ENCODE measurements at places on chromosomes 3 and 15. TPM values are rescaled to one million over a fixed set of nuclear protein-coding genes. Genes with fewer than 3 reads are reported as not detected.

DNA sequence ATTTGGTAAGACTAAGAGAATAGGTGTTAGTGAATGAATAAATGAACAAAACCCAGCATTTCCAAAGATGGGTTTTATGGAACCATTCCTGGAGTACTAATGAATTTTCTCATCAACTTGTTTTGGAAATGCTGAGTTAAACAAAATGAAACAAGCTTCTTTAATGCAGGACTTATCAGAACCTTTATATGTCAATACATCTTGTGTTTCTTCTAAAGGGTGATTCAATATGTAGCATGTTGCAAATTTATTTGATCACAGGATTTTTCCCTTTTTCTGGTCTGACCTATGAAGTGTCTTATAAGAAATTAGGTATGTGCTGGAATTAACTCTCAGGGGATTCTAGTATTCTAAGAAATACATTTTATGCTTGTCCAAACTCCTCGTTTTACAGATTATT is 53.2 kb downstream of the EDEM1 start:
- no peak overlapping the region for H3K27ac ChIP-seq
- H3K27me3 ChIP-seq = peaks cover 5% of the 10 kb centered on the region
- H3K4me3 ChIP-seq = no peak overlapping the region
- peaks cover under 1% of the 10 kb centered on the region for H3K4me1 ChIP-seq
- no peaks in the 10 kb centered on the region for H3K36me3 ChIP-seq

DNA sequence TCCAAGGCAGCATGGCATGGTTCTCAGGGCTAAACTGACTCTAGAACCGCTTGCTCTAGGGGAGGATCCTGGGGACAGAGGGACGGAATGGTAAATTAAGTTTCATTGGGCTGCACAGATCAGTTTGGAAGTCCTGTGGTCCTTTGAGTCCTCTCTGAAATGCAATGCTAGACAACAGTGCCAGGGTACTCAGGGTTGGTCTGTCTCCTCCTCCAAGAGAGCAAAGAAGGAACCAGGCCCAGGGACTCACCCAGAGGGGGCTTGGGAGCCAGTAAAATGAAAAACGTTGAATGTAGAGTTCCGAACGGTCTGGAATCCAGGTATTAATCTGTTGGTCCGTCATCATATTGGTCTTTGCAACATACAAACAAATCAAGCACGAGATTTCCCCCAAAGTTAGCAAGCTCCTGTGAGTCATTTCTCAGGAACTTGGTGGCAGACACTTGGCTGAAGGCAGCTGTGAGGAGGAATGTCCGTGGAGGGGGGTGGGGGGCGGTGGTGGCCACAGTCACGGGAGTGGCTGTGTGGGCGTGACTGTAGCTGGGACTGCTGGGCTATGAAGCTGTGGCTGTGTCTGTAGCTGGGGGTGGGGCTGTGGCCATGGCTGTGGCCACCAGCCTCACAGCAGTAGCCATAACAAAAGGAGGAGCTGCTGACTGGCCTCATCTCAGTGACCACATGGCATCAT is 361.0 kb downstream of the SHQ1 start:
- H3K27me3 ChIP-seq = no peaks in the 10 kb centered on the region
- DNase-seq = no peak
- H3K4me1 ChIP-seq = peaks cover 23% of the 10 kb centered on the region
- H3K36me3 ChIP-seq = no peaks in the 10 kb centered on the region

The PLA2G4D gene
- polyA plus RNA-seq = not detected

The SCN5A gene
- polyA plus RNA-seq = not detected
